Stimulated activated CD8-positive, alpha-beta memory T cell treated with anti-CD3 and anti-CD28 coated beads, Interleukin-7, amount 100 ng/mL, for 1 hour (primary cell): ENCODE measurements at places on chromosomes 5 and 9.

DNA sequence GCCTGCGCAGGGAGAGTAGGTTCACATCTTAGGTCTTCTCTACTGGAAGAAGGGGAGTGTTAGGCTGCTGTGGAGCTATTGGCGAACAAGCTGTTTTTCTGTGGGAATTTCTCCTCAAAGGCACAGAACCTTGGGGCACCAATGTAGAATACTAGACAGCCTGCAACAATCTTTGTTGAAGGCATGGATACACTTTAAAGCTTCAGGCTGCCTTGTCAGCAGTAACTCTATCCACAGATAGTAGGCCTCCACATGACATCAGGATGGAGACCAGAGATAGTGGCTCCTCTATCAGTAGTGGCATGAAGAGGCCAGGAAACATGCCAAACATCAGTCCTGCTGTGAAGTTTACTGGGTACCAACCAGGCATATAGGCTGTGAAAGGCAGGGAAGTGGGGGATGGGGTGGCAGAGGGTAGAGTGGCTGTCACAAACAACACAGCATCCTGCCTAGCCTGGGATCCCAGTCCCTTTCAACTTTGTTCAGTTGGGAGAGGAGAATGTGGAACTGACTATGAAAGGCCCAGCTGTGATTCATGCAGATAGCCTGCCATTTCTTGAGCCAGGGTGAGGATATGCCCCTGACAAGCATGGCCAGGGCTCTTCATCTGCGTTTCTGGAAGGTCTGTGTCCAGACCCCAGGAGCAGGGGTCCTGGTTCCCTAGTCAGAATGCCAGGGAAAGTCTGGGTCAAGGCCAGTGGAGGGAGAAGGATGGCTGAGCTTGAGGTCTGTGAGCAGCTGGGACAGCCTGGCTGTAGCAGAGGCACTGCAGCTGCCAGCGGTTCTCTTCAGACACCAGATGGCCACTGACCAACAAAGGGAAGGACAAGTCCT, 1.0 kb upstream of the HK3 start:
- DNase-seq, result no peak

DNA sequence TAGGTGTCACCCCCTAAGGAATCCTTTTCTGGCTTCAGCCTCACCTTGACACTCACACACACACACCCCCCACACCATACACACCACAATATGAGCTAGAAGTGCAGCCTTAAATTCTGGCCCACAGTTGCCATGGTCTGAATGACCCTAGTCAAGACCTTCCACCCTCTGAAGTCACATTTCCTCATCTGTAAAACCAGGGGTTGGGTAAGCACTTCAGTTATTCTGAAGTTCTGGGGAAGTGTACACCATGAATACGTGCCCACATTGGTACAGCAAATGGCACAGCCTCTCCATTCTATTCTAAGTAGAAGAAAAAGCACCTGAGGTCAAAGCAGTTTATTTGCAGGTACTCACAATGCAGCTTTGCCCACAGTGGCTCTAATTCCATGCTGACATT, 372.8 kb upstream of the KLF4 start:
- DNase-seq, result no peak

DNA sequence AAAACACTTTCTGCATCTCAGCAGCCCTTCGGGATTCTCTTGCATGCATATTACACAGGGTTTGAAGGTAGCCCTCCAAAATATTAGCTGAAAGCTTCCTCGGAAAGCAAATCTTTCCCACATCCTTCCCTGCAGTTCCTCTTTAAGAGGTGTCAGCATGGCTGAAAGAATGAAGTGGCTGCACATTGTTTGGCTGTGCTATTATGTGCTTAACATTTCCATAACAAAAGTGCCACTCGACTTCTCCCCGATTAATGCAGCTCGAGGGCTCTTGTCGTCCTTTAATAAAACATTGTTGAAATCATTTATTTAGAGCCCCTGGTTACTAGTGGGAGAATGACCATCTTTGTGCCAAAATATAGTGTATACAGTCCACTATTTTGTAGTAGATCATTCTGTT, 6.5 kb downstream of the GAS1 start:
- no peak for DNase-seq

DNA sequence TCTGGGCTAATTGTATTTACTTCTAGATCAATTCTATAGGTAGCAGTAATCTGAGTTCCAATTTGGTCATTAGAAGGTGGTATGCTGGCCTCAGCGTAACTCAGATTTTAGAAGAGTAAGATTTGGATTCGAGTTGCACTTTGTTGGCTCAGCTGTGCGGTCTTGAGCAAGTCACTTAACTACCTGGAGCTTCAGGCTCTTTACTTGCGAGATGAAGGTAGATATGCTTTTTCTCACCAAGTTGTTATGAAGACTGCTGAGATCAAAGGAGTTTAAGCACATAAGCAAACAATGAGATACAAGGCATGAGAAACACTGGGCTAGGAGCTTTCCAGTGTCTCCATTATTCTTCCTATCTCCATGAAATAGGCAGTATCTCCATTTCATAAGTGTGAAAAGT, 133.8 kb upstream of the RANBP3L start:
- no peak for DNase-seq
